ENCODE measurements at places on chromosomes 3 and 15. TPM values are rescaled to one million over a fixed set of nuclear protein-coding genes. Genes with fewer than 3 reads are reported as not detected.

Gene KLHL40
- total RNA-seq: not detected

Gene FHIT
- 10.2 TPM for total RNA-seq

Gene IL16
- total RNA-seq: 16.1 TPM

Gene NTRK3
- total RNA-seq: 13.0 TPM

Gene MST1R
- total RNA-seq: 2.1 TPM

Gene FBN1
- 57.0 TPM for total RNA-seq

Gene IMPG2
- 0.66 TPM for total RNA-seq

GRCh38 chr3:132593947-132594323, 3.1 kb upstream of the ACKR4 start:
- DNase-seq: no peak
- no peak overlapping the region for H3K4me3 ChIP-seq
- no peaks in the 10 kb centered on the region for H3K4me1 ChIP-seq
- no peak overlapping the region for H3K27ac ChIP-seq
- no peaks in the 10 kb centered on the region for H3K27me3 ChIP-seq
- no peaks in the 10 kb centered on the region for H3K36me3 ChIP-seq

DNA sequence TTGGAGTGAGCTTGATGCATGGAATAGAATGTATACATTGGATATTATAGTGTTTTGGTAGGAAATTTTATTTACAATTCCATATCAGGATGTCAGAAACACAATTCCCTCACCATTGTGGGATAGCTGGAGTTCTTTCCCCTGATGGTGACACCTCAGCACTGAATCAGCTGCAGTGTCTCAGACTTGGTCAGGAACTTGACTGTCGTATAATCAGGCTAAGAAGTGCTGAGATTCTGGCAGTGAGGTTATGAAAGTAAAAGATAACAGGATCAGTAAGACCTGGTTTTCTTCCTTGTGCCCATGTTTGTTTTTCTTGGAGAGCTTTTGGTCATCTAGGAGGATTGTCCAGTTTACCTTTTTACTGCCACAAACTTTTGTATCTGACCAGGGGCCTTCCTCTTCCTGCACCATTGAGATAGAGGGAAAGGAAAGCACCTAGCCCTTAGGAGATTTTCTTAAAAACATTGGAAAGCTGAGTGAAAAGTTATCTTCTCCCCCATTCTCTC, 27.3 kb upstream of the ST3GAL6 start:
- H3K36me3 ChIP-seq: no peaks in the 10 kb centered on the region
- no peak for DNase-seq
- no peak overlapping the region for H3K4me3 ChIP-seq

- H3K27ac ChIP-seq: no peak overlapping the region
- no peak for DNase-seq
- H3K36me3 ChIP-seq: no peaks in the 10 kb centered on the region
- no peaks in the 10 kb centered on the region for H3K27me3 ChIP-seq
Measured at GRCh38 chr3:111715911-111716523, 120.9 kb upstream of the ZBED2 start.

DNA sequence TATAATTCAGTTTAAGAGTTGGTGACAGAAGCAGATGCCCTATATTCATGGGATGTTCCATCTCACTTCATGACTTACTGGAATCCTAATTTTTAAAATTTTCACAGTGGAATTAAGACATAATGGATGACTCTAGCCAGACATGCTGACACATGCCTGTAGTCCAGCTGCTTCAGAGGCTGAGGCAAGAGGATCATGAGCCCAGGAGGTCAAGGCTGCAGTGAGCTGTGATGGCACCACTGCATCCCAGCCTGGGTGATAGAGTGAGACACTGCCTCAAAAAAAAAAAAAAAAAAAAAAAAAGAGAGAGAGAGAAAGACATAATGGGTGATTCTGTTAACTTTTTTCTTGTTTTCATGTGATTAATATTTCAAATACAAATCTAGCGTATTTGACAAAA, 123.6 kb downstream of the KLHL25 start:
- H3K27ac ChIP-seq: no peak overlapping the region
- H3K36me3 ChIP-seq: no peaks in the 10 kb centered on the region
- no peak overlapping the region for H3K4me3 ChIP-seq
- peaks cover 13% of the 10 kb centered on the region for H3K4me1 ChIP-seq
- DNase-seq: no peak

- no peaks in the 10 kb centered on the region for H3K27me3 ChIP-seq
- H3K4me1 ChIP-seq: no peaks in the 10 kb centered on the region
- no peak for DNase-seq
- H3K4me3 ChIP-seq: no peak overlapping the region
Measured at GRCh38 chr15:80533790-80534333, 129.7 kb downstream of the ARNT2 start.

- peaks cover 8% of the 10 kb centered on the region for H3K36me3 ChIP-seq
- H3K27me3 ChIP-seq: no peaks in the 10 kb centered on the region
- DNase-seq: no peak
- H3K4me1 ChIP-seq: peaks cover 13% of the 10 kb centered on the region
Measured at GRCh38 chr15:92629975-92630626, 25.5 kb downstream of the FAM174B start.

DNA sequence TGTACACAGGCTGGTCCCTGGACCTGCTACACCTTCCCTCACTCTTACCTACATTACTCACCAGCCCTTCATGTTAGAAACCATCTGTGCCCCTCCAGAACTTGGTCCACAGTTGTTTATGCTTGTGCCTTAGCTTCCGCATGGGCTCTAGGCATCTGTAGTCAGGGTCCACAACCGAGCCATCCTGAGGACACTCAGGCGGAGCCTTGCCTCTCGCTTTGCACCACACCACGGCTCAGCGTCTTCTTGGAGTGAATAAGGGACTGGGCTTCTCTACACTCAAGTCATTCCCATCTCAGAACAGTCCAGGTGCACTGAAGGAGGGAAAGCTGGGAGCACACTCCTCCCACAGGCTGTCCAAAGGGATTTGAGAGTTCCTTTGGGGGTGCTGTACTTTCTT, 97.8 kb downstream of the HMG20A start:
- H3K4me1 ChIP-seq: no peaks in the 10 kb centered on the region

- H3K4me3 ChIP-seq: no peak overlapping the region
- no peak overlapping the region for H3K27ac ChIP-seq
- no peaks in the 10 kb centered on the region for H3K36me3 ChIP-seq
- H3K27me3 ChIP-seq: no peaks in the 10 kb centered on the region
Measured at GRCh38 chr3:185290266-185290665, 36.4 kb upstream of the EHHADH start.

DNA sequence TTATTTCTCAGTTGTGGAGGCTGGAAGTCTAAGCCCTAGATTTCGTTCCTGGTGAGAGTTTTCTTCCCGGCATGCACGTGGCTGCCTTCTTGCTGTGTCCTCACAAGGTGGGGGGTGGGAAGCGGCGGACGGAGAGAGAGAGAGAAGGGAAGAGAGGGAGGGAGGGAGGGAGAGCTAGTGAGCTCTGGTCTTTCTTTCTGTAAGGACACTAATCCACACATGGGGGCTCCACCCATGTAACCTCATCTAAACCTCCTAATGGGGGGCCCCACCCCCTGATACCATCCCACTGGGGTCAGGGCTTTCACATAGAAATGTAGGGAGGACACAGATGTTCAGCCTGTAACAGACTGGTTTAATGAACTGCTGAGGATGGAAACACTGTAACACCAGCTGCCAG, 7.3 kb downstream of the FBLN2 start:
- no peaks in the 10 kb centered on the region for H3K4me1 ChIP-seq
- no peaks in the 10 kb centered on the region for H3K27me3 ChIP-seq
- DNase-seq: no peak
- no peak overlapping the region for H3K27ac ChIP-seq
- no peaks in the 10 kb centered on the region for H3K36me3 ChIP-seq

DNA sequence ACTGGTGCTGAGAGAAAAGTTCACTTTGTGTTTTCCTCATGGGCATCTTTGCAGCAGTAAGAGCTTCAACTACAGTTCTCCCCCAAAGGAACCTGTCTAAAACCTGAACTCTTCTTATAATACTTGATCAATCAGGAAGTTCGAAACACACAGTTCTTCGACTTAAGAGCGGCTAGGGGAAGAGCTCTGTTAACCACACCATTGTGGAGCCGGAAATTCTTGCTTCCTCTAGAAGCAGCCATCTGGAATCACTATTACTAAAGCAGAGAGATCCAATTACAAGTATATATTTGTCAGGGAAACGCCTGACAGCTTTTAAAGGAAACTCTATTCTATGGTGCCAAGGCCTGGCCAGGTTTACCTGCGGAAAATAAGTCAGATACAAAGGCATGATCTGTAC, 337.3 kb upstream of the CBLB start:
- H3K36me3 ChIP-seq: no peaks in the 10 kb centered on the region
- DNase-seq: no peak
- H3K4me3 ChIP-seq: no peak overlapping the region

DNA sequence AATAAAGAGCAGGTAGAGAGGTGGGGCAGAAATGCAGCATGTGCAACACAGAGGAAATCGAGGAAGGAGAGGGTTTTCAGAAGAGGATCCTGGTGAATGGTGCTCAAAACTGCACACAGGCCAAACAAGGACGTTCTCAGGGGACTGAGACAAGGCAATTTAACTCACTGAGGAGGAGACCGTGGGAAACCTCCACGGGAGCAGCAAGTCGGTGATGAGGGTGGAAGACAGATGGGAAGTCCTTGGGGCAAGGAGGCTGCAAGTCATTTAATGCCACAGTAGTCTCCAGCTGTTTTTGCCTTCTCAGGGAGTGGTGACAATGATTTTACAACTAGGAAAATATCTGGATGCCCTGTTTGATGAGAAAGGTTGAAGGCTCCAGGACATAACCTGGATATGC, 11.5 kb upstream of the PDIA5 start:
- H3K4me1 ChIP-seq: no peaks in the 10 kb centered on the region
- H3K36me3 ChIP-seq: no peaks in the 10 kb centered on the region
- no peak for DNase-seq
- no peaks in the 10 kb centered on the region for H3K27me3 ChIP-seq

DNA sequence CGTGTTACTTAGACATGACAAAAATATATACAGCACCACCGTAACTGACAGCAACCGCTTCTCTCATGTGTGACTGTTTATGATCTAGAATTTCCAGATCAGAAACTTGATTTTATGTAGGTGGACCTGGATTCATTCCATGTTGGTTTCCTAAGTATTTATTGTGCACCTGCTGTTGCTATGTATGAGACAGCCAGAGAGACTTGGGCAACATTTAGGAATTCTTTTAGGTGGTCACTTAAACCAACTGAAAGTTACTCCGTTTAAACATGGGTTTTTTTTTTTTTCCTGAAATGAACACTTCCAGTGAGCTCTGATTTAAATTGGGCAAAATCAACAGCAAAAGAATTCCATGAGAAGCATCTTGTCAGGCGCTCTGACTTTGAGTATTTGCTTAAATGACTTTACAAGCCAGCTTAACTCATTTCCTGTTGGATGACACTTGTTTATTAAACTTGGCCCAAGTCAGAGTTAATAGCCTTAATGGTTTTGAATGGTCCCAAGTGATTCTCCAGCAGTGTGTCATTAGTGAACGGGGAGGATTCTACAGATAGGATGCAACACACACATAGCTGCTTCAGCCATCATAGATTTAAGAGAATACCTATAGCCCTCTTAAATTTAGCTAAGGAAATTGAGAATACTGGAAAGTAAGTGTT, 31.8 kb downstream of the MITF start:
- no peak overlapping the region for H3K27ac ChIP-seq
- no peak overlapping the region for H3K4me3 ChIP-seq
- no peaks in the 10 kb centered on the region for H3K36me3 ChIP-seq
- no peak for DNase-seq
- H3K27me3 ChIP-seq: no peaks in the 10 kb centered on the region

GRCh38 chr15:62997441-62997840, 45.1 kb upstream of the TPM1 start:
- DNase-seq: no peak
- no peaks in the 10 kb centered on the region for H3K36me3 ChIP-seq
- no peaks in the 10 kb centered on the region for H3K4me1 ChIP-seq
- no peaks in the 10 kb centered on the region for H3K27me3 ChIP-seq
- H3K27ac ChIP-seq: no peak overlapping the region

- DNase-seq: no peak
- H3K27me3 ChIP-seq: no peaks in the 10 kb centered on the region
- no peak overlapping the region for H3K4me3 ChIP-seq
- peaks cover 7% of the 10 kb centered on the region for H3K4me1 ChIP-seq
- H3K27ac ChIP-seq: no peak overlapping the region
Measured at GRCh38 chr15:97652041-97652440, 308.5 kb upstream of the ARRDC4 start.

GRCh38 chr15:41797201-41797944, 23.1 kb downstream of the MAPKBP1 start:
- no peak for DNase-seq
- H3K36me3 ChIP-seq: peaks cover 10% of the 10 kb centered on the region
- no peak overlapping the region for H3K27ac ChIP-seq
- H3K27me3 ChIP-seq: no peaks in the 10 kb centered on the region

DNA sequence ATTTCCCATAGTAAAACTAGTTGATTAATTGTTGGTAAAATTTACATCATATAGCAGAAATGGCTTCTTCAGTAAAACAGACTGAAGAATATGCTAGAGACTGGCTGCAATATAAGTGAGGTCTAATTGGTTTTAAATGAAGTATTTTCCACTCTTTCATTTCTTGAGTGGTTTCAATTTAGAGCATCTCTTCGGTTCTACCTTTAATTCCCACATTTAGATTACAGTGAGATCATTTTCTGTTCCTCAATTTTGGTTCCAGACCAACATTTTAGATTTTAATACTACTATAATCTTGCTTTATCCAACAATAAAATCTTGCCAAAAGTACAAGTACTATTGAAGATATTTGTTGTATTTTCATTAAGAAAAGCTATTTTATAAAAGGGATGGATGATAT, 1.0 kb upstream of the LRCH3 start:
- no peaks in the 10 kb centered on the region for H3K27me3 ChIP-seq
- H3K27ac ChIP-seq: peak overlapping the region; percentile 96
- no peaks in the 10 kb centered on the region for H3K36me3 ChIP-seq

- no peak overlapping the region for H3K27ac ChIP-seq
- no peaks in the 10 kb centered on the region for H3K27me3 ChIP-seq
- DNase-seq: no peak
- H3K4me1 ChIP-seq: no peaks in the 10 kb centered on the region
- no peak overlapping the region for H3K4me3 ChIP-seq
- H3K36me3 ChIP-seq: no peaks in the 10 kb centered on the region
Measured at GRCh38 chr3:191688756-191689433, 227.9 kb downstream of the PYDC2 start.

- no peaks in the 10 kb centered on the region for H3K36me3 ChIP-seq
- no peaks in the 10 kb centered on the region for H3K4me1 ChIP-seq
- H3K27ac ChIP-seq: no peak overlapping the region
- no peak for DNase-seq
Measured at GRCh38 chr3:155880286-155880685, 9.8 kb downstream of the GMPS start.
